HT1080 (cell line): ENCODE measurements at places on chromosomes 7 and 10. TPM values are rescaled to one million over a fixed set of nuclear protein-coding genes. Genes with fewer than 3 reads are reported as not detected.

DNA sequence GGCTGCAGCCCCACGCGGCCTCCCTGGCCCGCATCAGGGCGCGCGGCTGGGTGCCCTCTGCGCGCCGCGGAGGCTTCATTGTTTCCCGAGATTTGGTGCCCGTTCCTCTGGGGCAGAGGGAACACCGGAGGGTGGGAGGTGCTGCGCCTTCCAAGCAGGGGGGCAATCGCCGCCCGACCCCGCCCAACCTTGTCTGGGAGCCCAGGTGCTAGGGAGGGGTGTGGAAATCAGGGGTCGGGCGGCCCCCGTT is 1.0 kb upstream of the NRP1 start:
- DNase-seq = no peak

GRCh38 chr10:71860243-71861029 is 9.4 kb upstream of the PSAP start:
- DNase-seq = peak; percentile 100

DNA sequence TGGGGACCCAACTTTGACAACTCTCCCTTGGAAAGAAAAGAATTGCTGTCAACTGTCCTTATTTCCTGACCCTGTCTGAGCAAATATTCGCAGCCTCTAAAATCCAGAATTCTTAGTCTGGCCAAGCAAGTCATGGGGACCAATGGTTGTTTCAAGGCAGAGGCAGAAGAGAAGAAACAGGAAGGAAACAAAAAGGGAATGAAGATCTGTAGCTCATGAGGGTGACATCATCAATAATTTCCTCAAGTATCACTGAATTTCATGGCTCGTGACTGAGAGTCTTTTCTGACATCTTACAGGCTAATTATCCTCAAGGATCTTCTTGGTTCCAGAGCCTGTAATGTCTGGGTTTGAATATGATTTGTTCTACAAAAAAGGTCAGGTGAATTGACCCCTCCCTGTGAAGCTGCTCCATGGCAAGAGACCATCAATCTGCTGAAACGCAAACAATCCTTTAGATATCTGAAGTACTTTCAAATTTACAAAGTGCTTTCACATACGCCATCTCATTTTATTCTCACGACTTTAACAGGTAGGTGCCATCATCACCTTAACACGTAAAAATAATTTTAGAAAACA is 5.8 kb downstream of the CDK6 start:
- DNase-seq = no peak

GRCh38 chr7:20064974-20065862 is 152.0 kb downstream of the MACC1 start:
- peak; percentile 40 for DNase-seq

GRCh38 chr7:116588641-116589594 is 64.1 kb downstream of the CAV1 start:
- DNase-seq = peak; percentile 69

DNA sequence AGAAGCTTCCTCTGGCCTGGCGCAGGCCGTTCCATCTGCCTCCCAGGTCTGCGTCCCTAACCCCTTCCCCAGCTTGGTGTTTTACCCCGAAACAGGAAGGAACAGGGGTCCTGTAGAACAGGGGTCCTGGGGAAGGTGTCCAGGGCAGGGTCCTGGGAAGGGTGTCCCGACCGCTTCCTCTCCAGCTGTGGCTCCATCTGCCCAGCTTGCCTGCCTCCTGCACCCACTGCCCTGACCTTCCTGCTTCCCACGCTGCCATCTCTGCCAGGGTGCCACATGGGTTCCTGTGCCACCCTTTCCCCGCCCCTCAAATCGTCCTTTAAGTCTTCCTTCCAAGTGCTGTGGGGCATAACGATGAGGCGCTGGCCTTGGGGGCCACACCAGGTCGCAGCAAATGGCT is 32.4 kb downstream of the WDR86 start:
- no peak for DNase-seq

- DNase-seq = peak; percentile 52
Measured at GRCh38 chr10:33722067-33722466, 387.6 kb upstream of the NRP1 start.

- no peak for DNase-seq
Measured at GRCh38 chr10:101304316-101304715, 49.6 kb upstream of the BTRC start.

DNA sequence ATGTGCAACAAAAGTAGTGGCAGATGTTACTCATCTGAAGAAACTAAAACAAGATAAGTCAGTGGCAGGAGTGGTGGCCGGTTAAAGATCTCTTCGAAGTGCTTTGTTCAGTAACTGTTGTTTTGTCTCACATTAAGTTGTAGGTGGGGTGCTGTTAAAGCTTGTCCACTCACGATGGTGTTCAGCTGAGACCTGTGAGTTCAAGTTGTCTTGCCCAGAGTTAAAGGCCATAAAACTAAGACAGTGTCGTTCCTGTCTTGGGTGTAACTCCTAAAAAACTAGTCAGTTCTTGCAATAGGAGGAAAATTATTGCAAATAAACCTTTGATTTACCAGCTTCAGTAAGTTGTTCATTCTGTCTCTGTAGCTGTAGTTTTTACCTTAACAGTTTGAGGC is 857 bp upstream of the FOXP2 start:
- no peak for DNase-seq

TNS3 gene
- total RNA-seq = 32.6 and 38.2 TPM in 2 replicates

WEE2 gene
- total RNA-seq = 0.03 TPM in 2 replicates

CEP55 gene
- total RNA-seq = 86.3 and 87.3 TPM in 2 replicates

CRHR2 gene
- not detected in 2 replicates for total RNA-seq
